ENCODE measurements at places on chromosomes 4 and X. TPM values are rescaled to one million over a fixed set of nuclear protein-coding genes. Genes with fewer than 3 reads are reported as not detected.
A peak's percentile ranks its signal among the peaks of the same experiment; 100 is the strongest.

- DNase-seq = no peak
These were observed 71.4 kb upstream of the PRPS2 start for GRCh38 chrX:12719837-12720236.

GRCh38 chr4:92252846-92253245, 50.9 kb upstream of the GRID2 start:
- no peak for DNase-seq

GRCh38 chr4:112257098-112257497, 25.5 kb downstream of the AP1AR start:
- DNase-seq = no peak

DNA sequence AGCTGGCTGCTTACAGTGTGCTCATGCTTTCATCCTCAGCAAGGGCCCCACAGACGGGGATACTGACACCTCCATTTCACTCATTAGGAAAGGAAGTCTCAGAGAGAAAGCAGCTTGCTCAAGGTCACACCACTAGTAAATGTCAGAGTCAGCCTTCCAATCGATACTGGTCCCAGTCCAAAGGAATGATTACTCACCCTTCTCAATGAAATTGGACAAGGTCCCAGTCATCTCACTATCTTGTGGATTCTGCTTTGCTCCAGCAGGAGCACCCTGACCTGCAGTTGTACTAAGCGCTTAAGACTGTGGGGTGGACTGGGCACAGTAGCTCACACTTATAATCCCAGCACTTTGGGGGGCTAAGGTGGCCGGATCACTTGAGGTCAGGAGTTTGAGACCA, 132.2 kb upstream of the SLC34A2 start:
- DNase-seq = no peak

GRCh38 chr4:99571883-99572282, 2.7 kb upstream of the MTTP start:
- DNase-seq = no peak

GRCh38 chr4:79650794-79651431, 242.9 kb upstream of the GK2 start:
- no peak for DNase-seq

GRCh38 chrX:10415306-10416001, 204.9 kb downstream of the MID1 start:
- DNase-seq = no peak

GRCh38 chr4:23717528-23718248, 172.2 kb downstream of the PPARGC1A start:
- DNase-seq = no peak

DNA sequence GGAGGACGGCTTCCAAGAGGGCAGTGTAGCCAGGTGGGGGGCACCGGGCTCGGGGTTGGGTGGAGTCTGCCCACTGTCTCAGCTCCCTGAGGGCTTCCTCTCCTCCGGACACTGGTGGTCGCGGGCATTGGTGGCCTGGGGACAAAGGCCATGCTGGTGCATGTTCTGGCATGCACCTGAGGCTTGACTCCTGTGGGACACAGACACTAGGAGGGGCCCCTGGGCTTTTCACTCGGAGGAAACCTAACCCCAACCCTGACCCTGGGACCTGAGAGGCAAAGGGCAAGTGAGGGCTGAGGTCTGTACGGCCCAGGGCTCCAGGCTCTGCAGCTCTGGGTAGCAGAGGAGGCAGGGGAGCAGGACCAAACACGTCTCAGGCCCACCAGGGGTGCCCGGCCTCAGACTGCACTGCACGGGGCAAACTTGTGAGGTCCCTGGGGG, 22.3 kb upstream of the FGFR3 start:
- DNase-seq = no peak

DNA sequence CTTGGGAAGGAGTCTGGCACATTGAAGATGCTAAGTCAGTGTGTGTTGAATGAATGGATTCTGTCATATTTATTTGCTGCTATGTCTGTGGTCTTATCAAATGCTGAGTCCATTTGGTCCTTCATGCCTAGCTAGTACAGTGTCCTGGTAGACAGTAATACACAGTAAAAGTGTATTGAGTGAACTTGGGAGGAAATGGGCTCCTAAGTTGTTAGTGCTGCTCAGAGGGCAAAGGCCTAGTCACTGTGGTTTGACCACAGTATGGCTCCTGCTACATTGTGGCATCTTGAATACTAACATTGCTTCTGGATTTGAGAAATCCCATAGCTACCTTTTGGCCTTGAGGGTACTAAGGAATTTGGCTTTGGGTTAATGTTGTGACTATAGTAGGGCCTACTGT, 33.9 kb downstream of the MTM1 start:
- DNase-seq = no peak

- no peak for DNase-seq
These were observed 60.5 kb upstream of the RPL34 start for GRCh38 chr4:108559911-108560310.

DNA sequence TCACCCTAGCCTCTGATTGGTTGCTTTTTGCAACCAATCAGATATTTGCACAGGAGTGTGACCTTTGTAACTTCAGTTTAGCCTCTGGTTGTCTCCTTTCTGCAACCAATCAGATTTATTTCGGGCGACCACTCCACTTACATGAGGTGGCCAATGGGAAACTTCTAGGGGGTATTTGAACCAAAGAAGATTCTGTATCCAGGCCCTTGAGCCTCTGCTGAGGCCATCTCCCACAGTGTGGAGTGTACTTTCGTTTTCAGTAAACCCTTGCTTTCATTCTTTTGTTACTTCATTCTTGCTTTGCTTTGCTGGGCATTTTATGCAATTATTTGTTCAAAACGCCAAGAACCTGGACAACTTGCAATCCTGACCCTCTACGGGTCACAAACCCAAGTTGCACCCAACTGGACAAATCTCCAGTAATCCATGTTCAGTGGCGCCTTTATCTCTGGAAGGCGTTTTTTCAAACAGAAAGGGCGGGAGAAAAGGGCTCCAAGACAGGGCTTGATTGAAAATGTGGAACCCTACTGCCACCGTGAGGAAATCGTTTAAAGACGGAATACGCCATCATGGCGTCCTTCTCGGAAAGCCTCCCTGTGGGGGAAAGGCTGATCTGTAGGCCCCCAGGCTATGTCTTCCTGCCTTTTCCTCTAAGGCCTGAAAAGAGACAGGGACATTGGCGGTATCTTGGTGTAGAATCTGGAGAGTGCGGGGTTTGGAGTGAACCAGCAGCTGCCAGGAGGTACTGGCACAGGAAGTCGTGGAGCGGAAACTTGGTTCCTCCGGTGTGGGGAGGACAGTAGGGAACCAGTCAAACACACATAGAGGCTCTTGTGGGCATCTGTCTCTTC, 184.6 kb downstream of the OR13H1 start:
- no peak for DNase-seq

- no peak for DNase-seq
These were observed 147.9 kb downstream of the FBXO8 start for GRCh38 chr4:174135530-174135929.

GRCh38 chrX:154082396-154083125, 15.0 kb downstream of the MECP2 start:
- DNase-seq = no peak

GRCh38 chr4:48002267-48002666, 14.2 kb downstream of the CNGA1 start:
- DNase-seq = no peak

- no peak for DNase-seq
These were observed 3.3 kb upstream of the SH2D1A start for GRCh38 chrX:124343016-124343415.

GRCh38 chrX:79524642-79525041, 157.5 kb upstream of the ITM2A start:
- DNase-seq = no peak

- DNase-seq = peak; percentile 87
These were observed 58.9 kb upstream of the PGM2 start for GRCh38 chr4:37767546-37767945.

GRCh38 chr4:175048906-175049305, 130.7 kb downstream of the ADAM29 start:
- DNase-seq = no peak

DNA sequence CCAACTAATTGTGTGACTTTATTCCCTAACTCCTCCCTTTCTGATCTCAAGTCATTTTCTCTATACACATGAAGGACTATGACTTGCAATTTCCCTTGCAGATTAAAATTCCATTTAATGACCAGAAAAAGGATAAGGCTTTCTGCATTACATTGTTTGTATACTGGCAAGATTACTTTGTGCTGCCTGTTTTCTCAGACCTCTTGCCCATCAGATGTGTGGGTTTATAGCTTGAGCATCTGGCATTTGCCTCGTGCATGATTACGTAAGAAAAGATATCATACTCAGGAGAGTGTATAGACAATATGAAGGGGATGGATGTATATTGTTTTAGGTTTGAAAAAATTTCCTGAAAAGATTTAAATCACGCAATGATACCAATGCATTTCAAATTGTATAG, 593.8 kb upstream of the SLIT2 start:
- no peak for DNase-seq

DNA sequence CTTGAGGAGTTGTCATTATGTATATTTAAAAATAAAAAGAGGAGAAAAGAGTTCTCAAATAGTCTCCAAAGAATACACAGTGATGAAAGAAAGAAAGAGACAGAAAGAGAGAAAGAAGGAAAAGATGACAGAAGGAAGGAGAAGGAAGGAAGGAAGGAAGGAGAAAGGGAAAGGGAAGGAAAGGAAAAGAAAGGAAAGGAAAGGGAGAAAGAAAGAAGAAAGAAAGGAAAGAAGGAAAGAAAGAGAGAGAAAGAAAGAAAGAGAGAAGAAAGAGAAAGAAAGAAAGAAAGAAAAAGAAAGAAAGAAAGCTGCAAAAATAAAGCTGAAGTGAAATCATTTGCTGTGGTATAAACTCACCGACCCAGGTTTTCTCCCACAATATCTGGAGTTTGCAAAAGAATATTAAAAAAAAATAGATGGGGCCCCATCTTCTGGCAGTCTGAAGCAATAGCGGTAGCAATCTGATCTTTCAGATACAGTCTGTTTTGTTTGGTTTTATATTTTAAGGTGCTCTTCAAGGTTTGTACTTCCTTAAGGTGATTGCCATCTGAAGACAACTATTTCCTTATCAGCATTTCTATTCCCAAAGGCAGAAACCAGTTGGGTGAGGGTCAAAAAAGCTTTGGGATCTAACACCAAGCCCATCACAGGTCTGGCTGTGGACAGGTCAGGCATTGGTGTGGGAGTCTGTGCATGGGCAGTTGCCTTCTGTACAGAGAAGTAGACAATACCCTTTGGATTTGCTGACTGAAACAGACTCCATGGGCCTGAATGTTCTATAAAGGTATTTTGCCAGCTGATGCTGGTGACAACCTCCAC, 160.4 kb downstream of the CPEB2 start:
- DNase-seq = no peak

DNA sequence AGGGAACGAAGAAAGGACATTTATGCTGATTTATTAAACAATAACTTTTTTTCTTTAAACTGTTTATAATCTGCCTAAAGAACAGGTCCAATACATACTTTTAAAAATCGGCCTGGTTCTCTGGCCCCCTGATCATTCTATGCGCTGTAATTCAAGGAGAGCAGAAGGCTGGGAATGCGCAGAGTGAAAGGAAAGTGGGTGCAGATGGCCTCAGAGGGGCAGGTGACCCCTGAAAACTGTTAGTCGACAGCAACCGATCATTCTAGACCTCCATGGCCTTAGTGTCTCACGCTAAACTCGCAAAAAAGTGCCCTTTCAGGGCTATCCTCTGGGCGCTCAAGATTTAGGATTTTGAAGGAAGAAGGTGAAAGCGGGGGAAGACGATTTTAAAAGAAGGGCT, 2.2 kb downstream of the PDE5A start:
- no peak for DNase-seq

GRCh38 chr4:18816228-18816895, 794.8 kb upstream of the LCORL start:
- no peak for DNase-seq

The DYNLT3 gene
- 27.2 TPM for total RNA-seq

The CSAG1 gene
- not detected for total RNA-seq

The MMRN1 gene
- 42.6 TPM for total RNA-seq

The TRIM2 gene
- total RNA-seq = 32.6 TPM

The SUPT20HL2 gene
- not detected for total RNA-seq

The EDA2R gene
- 2.4 TPM for total RNA-seq
